ENCODE measurements at places on chromosomes 1 and 21.

- no peak for DNase-seq
Measured at GRCh38 chr1:162236201-162236600, 140.5 kb downstream of the SPATA46 start.

DNA sequence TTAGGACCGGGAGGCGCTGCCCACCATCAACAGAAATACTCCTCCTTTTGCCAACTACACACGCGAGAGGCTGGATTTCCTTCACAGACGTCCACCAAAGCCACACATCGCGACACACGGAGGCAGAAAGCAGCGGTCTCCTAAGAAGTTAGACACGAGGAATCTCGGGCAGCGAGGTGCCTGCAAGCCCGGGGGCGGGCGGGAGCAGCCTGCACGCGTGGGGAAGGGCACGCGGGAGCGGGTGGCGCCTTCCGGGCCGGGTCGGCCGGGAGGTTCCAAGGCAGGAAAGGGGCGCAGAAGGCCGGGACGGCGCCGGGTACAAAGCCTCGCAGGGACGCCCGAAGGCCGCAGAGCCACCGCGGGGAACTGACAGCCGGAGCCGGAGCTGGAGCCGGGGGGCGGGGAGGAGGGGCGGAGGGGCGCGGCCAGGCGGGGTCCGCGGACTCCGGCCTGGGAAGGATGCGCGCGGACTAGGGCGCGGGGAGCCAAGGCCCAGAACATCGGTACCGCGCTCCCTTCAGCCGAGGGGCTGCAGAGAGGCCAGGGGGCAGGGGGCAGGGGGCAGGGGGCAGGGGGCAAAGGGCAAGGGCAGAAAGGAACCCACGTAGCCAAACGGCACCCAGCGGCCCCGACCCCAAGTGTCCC lies 722 bp downstream of the NPHP4 start:
- DNase-seq = peak; percentile 32

GRCh38 chr1:82549841-82550240 lies 749.1 kb downstream of the ADGRL2 start:
- DNase-seq = no peak

GRCh38 chr1:87592156-87592555 lies 263.5 kb downstream of the LMO4 start:
- no peak for DNase-seq
